ENCODE measurements at places on chromosomes 12 and 14.

DNA sequence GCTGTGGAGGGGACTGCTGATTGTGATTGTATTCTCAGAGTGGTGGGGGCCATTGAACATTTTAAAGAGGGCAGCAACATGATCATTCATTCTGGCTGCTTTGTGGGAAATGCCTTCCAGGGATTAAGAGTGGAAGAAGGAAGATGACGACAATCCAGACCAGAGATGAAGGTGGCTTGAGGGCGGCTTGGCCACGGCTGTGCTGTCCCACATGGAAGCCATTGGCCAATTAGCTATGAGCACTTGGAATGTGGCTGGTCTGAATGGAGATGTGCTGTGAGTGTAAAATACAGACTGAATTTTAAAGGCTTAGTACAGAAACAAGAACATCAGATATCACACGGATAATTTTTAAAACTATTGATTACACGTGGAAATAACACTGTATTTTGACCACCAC is 19.2 kb upstream of the SLC10A1 start:
- DNase-seq, result no peak

DNA sequence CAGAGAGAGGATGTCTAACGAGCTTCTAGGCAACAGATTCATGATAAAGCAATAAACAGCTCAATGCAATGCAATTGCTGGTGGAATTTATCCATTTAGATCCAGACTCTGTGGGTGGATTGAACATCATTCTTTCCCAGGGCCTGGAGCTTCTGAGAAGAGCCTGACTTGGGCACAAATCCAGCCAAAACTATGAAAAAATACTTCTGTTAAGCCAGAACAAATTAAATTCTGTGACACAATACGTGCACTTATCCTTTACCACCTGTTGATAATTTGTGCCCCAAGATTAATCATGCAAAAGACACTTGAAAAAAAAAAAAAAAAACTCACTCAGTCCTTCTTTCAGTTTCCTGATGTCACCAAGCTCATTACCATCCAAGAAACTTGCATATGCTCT is 446.0 kb upstream of the DCN start:
- no peak for DNase-seq

GRCh38 chr14:71452987-71453386 is 479.2 kb upstream of the RGS6 start:
- no peak for DNase-seq

DNA sequence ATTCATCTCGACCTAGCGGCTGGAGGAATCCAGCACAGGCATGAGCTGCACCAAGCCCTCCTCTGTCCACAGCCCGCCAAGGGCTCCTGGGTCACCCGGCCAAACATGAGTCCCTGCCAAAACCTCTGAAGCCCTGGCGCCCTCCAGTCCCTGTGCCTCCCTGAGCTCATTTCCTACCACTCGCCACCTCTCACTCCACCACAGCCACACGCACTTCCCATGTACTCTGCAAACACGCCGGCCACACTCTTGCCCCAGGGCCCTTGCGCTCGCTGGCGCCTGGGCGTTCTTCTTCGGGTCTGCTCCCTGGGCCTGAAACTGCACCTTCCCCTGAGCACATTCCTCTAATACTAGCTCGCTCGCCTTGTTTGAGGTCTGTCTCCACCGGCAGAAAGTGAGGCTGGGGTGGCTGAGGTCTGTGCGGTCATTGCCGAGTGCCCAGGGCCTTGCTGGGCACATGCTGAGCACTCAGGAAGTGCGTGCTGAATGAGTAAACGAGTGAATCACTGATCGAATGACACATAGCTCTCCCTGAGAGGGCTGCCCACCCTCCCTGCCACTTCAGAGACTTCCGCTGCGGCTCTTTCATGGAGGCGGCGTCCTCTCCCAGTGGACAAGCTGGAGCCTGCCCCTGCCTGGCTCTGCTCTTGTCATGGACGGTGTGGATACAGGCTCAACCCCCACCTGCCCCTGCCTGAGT is 33.7 kb upstream of the DLK1 start:
- DNase-seq, result no peak

DNA sequence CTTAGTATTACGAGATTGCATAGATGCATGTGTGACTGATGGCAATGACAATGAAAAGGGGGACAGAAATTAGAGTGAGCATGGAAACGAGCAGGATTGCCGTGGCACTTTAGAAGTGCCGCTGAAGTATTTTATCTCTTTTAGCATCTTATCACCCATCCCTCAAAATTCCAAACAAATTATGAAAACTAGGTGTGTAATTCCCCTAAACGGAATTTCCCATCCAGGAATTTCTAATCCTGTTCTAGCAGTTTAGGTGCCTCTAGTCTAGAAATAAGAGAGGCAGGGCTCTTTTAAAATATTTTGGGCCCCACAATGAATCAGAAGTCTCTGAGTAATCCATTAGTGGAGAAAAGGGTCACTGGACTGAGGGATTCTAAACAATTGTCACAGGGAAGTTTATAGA is 947 bp downstream of the TMEM52B start:
- DNase-seq, result no peak

GRCh38 chr12:1044199-1044598 is 53.2 kb downstream of the ERC1 start:
- no peak for DNase-seq
